ENCODE measurements at places on chromosomes 5 and 9.
A peak's percentile ranks its signal among the peaks of the same experiment; 100 is the strongest.

DNA sequence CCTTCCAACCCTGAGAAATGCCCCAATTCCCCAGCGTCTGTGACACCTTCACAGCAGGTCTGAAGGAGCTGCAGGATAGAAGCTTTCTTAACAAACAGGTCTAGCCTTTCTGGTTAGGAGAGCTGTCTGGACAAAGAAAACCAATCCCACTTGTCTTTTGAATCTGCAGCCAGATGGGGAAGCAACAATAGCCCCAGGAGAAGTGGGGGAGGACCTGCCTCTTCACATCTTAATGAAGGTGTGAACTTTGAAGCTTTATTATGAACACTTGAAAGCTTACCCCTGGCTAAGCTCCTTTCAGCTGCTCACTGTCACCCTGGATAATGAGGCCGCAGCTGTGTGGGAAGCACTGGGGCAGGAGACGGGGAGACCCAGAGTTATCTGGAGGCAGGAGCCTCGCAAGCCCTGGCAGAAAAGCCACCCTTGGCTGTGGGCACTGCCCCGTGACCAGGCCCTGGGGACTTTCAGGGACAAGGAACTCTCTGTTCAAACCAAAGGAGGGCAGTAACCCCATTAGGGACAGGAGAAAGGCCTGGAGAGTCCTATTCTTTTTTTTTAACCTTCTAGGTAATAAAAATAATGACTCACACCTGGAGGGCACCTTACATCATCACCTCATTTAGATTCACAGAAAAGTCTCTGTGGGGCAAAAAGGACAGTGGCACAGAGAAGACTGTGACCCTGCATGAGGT lies 151.8 kb upstream of the RAD23B start:
- DNase-seq = peak; percentile 33

- DNase-seq = no peak
Measured at GRCh38 chr5:317086-317811, 4.3 kb upstream of the AHRR start.

DNA sequence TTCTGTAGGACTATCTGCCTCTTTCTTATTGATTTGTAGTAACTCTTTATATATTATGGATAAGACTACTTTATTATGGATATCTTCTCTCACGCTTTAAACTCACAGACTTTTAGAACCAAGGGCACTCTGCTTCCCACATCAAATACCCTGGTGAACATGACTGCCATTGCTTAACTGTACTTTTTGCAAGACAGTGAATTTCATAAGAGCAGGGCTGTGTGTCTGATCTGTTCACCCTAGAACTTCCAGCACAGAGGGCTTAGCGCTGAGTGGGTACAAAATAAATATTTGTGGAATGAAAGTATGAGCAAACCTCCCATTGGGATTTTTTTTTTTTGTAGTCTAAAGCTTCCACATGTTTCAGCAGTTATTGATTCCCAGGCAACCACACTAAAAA lies 84.8 kb downstream of the CFAP77 start:
- DNase-seq = no peak

GRCh38 chr5:151755383-151755782 lies 3.0 kb downstream of the ATOX1 start:
- DNase-seq = no peak

- no peak for DNase-seq
Measured at GRCh38 chr5:100841358-100842076, 61.6 kb downstream of the ST8SIA4 start.

DNA sequence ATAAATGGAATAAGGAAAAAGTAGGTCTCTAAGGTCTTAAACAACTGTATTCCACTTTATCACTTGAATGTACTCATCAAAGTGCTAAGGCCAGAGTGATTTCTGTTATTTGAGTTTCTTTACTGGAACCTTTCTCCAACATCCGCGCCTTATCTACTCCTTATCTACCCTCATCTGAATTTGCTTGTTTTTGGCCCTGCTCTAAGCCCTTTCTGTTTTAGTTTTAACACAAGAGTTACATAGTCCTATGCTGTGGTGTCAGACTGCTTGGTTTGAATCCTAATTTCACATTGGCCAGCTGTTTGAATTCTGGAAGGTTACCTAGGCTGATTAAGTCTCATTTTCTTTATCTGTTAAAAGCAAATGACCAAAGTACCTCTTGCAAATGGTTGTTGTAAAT lies 128.3 kb downstream of the PCSK5 start:
- no peak for DNase-seq

All from NT2/D1 (cell line).